ENCODE measurements at places on chromosomes 3 and 15.
A peak's percentile ranks its signal among the peaks of the same experiment; 100 is the strongest.

GRCh38 chr3:73405853-73406252, 218.9 kb downstream of the PDZRN3 start:
- DNase-seq = no peak

DNA sequence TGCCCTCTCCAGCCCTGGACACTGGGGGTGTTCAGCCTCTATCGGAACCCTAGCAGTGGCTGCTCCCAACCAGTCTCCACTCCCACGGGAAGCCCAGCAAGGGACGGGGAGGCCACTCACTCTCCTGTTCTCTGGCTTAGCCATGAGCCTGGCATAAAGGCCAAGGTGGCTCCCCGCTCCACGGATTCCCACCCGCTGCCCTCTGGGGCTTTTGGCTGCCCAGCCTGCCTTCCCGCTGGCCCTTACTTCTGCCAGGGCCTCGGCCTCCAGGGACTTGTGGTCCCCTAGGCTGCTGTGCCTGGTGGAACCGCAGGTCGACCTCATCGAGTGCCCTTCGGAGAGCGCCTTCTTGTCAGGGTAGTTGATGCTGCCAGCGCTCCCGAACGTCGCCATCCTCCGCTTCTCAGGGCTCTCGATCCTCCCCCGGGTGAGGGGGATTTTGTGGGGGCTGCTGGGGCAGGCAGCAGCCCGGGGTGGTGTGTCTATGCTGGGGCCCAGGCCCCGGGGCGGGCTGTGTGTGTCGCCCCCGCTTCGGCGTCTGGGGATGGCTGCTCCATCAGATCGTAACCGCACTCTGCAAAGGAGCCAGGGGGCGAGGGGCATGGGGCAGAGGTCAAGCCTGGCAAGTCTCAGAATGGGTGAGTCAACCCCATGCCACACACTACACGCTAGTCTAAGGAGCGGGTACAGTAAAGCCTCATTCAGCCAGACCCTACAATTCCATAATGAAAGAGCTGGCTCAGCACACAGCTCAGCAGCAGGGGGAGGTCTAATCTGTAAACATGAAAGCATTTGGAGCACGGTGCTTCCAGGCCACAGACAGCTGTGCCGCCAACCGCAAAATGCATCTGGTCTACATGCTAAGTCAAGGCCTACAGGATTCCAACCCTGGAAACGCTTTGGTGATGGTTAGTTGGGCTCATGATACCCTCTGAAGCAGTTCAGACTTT, 27.3 kb upstream of the RAD18 start:
- no peak for DNase-seq

GRCh38 chr3:45182915-45183871, 37.0 kb upstream of the CDCP1 start:
- DNase-seq = peak; percentile 80

- DNase-seq = peak; percentile 2
Observed at GRCh38 chr3:126548556-126549466, 9.9 kb downstream of the C3orf22 start.
